Thoracic aorta (tissue), 2 donors: ENCODE measurements at places on chromosomes 7 and 10.

- DNase-seq: no peak
Observed at GRCh38 chr10:13346283-13347042, 1.6 kb downstream of the SEPHS1 start.

GRCh38 chr7:36214608-36215456, 61.8 kb downstream of the EEPD1 start:
- DNase-seq: no peak

DNA sequence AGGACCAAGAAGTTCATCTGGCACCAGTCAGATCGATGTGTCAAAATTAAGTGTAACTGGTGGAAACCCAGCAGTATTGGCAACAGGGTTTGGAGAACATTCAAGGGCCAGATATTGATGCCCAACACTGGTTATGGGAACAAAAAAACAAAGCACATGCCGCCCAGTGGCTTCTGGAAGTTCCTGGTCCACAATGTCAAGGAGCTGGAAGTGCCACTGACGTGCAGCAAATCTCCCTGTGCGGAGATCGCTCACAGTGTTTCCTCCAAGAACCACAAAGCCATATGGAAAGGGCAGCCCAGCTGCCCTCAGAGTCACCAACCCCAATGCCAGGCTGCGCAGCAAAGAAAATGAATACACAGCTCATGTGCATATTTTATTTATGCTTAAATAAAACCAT, 10.1 kb upstream of the C7orf33 start:
- DNase-seq: no peak

DNA sequence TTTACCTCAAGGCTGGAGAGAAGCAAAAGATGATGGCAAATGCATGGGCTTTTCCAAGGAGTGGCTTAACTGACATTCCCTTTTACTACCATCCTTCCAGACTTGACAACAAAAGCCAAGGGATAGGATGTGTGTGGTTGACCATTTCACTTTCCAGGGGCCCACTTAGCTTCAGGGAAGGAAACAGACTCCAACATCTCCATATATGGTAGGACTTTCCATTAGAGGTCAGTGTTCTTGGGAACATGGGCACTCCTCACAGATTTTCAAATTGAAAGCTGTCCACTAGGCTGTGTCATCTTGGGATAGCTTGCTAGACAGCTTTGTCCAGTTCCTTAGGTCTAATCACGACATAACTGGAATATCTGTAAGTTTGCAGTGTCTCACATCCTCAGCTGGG, 118.1 kb upstream of the NAMPT start:
- no peak for DNase-seq

DNA sequence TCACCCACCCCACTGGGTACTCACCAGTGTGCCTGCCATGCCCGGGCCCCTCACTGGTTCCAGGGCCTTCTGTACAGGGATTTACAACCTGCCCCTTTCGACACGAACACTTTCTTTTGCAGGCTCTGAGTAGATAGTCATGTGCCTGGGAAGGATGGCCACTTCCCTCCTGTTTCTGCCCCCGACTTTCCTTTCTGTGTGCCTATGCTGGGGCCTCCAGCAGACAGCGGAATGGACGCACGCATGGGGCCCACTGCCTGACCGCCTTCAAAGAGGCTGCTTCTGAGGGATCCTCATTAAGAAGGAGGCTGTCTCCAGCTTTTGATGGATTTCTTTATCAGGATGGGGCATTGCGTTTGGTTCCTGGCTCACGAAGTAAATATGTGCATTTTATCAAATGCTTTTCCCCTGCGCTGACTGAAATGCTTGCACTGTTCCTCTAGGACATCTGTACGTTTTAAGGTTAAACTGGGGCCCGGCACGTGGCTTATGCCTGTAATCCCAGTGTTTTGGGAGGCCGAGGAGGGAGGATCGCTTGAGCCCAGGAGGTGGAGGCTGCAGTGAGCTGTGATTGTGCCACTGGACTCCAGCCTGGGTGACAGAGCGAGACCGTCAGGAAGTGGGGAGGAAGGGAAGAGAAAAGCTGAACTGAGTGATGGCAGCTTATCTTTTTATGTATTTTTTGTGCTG, 29.4 kb upstream of the NKX6-2 start:
- no peak for DNase-seq
